ENCODE measurements at places on chromosomes 7 and 10.

DNA sequence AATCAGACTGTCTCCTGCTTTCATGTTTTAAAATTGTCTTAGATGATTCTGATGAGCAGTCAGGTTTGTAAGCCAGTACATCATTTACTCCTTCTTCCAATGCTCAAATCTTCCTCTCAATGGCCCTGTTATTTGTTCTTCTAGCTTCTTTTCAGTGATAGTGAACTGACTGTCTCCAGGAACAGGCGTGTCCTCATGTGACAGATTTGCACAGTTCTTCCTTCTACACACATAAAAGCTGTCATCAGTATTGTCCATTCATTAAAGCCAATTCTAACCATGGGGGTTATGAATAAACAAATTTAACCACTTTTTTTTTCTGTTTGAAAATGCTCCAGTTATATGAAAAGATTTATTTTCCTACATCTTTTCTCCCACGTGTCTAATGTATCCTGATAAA lies 308.7 kb upstream of the SORCS1 start:
- DNase-seq, result no peak

DNA sequence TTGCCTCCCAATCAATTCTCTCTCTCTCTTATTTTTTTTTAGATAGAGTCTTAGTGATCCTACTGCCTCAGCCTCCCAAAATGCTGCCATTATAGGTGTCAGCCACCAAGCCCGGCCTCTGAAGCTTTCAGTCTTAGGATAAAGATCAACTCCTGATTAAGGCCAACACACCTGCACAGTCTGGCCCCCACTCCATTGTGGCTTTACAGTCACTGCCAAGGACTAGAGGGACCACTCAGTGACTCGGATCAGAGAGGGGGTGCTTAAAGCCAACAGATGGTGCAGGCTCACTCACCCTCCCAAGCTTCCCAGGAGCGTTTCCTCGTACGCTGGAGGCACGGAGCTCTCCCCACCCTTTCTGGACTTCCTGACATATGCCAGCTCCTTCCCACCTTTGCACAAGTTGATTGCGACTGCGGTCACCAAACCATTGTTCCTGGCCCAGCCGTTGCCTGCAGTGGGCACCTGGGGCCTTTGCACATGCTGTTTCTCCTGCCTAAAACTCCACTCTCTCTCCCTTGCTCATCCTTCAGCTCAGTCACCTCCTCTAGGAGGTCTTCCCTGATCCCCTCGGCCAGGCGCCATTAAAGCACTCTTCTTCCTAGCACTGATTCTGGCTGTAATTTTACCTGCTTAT lies 1.7 kb upstream of the CDH23 start:
- DNase-seq, result no peak

DNA sequence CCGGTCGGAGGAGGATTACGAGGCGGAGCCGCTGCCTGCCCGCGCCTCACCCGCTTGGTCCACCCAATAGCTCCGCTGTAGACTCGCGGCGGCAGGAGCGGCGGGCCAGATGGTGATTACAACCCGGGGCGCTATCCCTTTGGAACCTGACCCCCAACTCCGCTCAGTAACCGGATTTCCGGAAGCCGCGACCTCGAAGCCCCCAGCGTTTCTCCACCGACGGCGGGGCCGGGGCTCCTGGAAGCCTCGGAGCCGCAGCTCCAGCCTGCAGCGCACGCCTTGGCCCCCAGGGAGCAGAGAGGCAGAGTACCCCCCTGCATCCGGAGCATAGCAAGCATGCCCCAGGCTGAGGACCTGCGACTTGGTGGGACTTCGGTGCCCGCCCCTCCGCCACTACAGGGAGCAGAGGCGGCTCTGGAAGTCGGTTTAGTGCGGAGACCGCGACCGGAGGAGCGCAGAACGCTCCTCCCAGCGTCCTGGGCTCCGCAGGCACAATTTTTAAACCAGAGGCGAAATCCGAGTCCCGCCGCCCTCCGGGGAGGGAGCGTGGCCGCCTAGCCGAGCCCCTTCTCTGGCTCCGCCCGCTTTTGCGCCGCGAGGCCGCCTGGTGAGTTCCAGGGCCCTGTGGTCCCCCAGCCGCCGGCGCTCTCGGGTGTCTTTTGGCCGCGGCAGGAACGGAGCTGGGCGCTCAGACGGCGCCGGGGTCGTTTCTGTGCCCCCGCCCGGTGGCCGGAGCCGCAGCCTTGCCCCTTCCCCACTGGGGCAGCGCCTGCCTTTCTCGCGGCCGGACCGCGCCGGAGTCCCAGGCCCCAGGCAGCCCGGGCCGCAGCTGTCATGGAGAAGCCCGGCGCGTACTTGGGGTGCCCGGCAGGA lies 28.2 kb upstream of the BMS1 start:
- DNase-seq, result no peak

- no peak for DNase-seq
Observed at GRCh38 chr7:2962865-2963264, 80.8 kb downstream of the CARD11 start.

DNA sequence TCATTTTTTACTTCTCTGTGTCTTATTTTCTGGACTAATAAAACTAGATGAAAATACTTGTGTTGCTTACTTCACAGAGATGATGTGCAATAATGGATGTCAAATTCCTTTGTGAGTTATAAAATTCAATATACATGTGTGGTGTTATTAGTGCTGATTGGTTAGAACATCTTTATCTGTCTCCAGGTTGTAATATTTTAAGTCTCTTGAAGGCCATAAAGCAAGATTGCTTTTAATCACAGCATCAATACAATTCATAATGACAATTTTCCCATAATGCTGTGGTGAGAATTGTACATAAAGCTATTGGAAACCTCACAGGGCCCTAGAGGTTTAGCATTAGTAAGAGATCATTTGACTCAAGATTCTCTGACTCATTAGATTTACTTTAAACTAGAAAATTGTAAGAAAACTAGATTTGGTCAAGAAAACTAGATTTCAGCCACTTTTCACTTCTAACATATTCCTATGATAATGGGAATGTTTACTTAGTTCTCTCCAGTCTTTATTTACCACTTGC lies 963.7 kb downstream of the REEP3 start:
- DNase-seq, result no peak

DNA sequence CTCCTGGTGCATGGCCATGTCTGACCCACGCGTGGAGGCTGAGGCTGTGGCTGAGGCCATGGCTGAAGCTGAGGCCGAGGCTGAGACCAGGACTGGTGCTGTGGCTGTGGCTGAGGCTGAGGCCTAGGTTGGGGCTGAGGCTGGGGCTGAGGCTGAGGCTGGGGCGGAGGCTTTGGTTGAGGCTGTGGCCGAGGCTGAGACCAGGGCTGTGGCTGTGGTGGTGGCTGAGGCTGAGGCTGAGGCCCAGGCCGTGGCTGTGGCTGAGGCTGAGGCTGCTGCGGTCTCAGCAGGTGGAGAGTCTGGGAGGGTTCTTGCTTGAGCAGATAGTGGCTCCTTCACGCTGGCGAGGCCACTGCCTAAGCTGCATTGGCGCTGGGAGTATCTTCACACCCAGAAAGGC lies 76.4 kb downstream of the WDR37 start:
- DNase-seq, result no peak

GRCh38 chr10:101896225-101896877 lies 52.8 kb upstream of the KCNIP2 start:
- DNase-seq, result no peak

DNA sequence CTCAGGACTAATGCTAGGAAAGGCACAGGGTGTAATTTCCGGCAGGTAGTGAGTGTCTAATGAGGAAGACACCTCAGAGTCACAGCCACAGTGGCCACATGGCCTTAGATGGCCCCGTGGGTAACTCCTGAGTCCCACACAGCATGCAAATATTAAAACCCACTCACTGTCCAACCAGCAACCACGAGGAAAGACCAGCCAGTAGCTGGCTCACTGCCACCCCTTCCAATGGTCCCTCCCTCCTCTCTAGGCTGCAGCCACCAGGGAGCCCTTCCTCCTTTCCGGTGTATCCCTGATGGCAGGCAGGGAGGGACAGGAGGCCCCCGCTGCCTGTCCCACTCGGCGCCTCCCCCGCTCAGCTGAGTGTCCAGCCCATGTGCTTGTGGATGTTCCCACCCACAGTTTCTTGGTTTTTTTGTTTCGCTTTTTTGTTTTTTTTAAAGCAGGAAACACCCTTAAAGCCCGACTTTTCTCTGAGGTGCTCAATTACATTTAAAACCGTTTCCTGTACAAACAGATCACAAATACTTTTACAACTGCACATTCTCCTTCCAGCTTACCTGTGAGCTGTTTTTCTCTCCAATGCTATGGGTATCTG lies 9.2 kb downstream of the BNIP3 start:
- peak; percentile 57 for DNase-seq

- DNase-seq, result no peak
Observed at GRCh38 chr7:28695300-28696295, 262.5 kb downstream of the TRIL start.

DNA sequence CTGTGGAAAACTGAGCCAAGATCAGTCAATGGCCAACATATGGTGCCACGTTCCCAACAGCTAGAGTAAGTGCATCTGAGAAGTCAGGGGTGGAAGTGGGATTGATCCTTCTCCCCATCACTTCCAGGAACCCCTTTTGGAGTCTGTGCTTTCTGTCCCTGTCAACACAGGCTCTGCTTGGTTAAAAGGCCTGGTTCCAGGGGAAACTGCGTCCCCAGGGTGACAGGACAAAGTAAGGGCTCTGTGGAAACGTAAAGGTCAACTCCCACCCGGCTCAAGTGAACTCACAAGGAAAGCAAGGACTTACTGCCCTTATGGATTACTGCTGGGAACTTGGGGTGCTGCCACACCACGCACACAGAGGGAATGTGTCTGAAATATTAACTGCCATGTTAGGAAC lies 77.5 kb upstream of the GRB10 start:
- no peak for DNase-seq

DNA sequence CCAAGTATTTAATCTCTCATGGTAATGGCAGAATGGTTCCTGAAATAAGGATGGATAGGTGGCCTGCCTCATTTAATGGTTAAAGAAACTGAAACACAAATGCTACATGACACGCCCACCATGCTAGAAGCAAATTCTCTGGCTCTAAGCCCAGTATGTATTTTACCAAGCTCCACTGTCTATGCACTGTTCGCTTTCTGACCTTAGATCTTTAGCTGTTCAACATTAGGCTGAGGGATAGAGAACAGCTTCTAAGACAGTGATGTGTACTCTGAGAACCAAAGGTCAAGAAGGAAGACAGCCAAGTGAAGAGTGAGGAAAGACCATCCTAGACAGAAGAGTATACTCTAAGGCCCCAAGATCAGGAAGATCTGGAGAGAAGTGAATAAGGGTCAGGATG lies 26.6 kb downstream of the FAM3C start:
- DNase-seq, result no peak

- no peak for DNase-seq
Observed at GRCh38 chr7:16929146-16929762, 47.5 kb upstream of the AGR3 start.

GRCh38 chr10:84234479-84234878 lies 6.9 kb downstream of the LRIT1 start:
- no peak for DNase-seq

DNA sequence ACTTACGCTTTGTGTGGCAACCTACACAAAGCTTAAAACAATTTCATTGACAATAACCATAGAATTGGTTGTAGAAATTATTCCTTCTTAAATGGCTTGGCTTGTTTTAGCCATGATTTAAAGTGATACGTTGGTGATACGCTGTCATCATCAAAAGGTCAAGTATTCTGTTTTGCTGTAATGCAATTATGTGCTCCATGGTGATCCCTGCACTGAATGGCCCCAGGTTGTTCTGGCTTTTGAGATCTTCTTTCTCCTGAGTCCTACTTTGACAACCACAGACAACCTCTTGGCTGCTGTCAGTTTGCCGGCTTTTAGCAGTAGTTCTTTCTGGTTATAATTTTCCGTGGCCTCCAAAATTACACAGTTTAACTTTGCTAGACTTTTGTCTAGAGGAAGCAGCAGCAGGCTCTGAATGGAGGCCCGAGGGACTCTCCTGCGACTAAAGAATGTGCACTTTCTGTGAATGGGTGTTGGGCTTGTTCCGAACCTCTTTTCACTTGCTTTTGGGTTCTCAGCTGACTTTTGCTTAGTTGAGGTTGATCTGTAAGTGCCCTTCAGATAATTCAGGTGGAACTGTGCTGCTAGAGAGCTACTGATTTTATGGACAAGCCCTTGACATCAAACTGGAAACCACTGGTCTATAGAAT lies 104.7 kb downstream of the TMEM178B start:
- DNase-seq, result no peak

- no peak for DNase-seq
Observed at GRCh38 chr10:59873896-59874295, 32.5 kb downstream of the CCDC6 start.

- DNase-seq, result no peak
Observed at GRCh38 chr7:40329601-40330153, 194.9 kb downstream of the SUGCT start.

- no peak for DNase-seq
Observed at GRCh38 chr10:115882021-115882420, 391.0 kb downstream of the GFRA1 start.

GRCh38 chr10:72948762-72949161 lies 5.8 kb downstream of the PLA2G12B start:
- DNase-seq, result no peak

GRCh38 chr10:125294109-125294508 lies 133.7 kb upstream of the CTBP2 start:
- no peak for DNase-seq

GRCh38 chr10:69359594-69359993 lies 57.1 kb downstream of the TACR2 start:
- DNase-seq, result no peak

GRCh38 chr10:79392506-79393176 lies 45.4 kb downstream of the PPIF start:
- no peak for DNase-seq

DNA sequence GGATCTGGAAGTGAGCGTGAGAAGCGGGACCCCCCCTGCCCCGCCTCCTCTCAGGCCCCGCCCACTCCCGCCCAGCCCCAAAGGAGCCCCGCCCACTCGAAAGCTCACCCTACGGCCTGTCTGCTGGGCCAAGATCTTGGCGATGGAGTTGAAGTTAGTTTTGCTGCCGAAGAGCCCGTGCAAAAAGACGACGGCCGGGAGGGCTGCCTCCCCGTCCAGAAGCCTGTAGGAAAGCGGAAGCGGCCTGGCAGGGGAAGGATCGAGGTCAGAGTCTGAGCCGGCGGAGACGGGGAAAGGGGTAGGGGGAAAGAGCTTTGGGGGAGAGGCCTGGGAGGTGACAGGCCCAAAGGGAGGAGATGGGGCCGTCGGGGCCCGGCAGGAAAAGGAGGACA lies 386 bp downstream of the ABHD11 start:
- DNase-seq, result no peak

- peak; percentile 83 for DNase-seq
Observed at GRCh38 chr10:68231106-68231816, 652 bp downstream of the ATOH7 start.

GRCh38 chr10:113928830-113929229 lies 74.4 kb downstream of the NHLRC2 start:
- DNase-seq, result no peak

DNA sequence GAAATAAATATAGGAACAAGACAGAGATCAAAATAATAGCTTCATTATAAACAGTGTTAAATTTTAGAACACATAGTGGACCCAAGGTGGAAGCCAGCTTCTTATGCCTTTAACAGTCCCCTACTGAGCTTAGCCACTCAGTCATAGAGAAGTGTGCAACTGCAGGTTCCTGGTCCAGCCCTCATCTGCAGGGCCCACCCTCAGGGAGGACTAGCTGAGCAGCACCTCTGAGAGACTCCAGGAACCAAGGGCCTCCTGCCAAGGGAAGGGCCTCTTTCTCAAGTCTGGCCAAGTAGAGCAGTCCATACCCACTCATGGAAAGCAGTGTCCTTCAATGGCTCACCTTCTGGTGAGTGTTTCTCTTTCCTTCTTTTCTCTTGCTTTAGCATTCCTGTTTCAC lies 173.7 kb upstream of the PRPS1L1 start:
- no peak for DNase-seq
